NCI-H2107 (cell line): ENCODE measurements at places on chromosomes 7 and 10.

GRCh38 chr10:103168438-103168837 lies 24.6 kb downstream of the NT5C2 start:
- no peak for DNase-seq

GRCh38 chr10:50392426-50392825 lies 141.1 kb upstream of the ASAH2 start:
- no peak for DNase-seq

DNA sequence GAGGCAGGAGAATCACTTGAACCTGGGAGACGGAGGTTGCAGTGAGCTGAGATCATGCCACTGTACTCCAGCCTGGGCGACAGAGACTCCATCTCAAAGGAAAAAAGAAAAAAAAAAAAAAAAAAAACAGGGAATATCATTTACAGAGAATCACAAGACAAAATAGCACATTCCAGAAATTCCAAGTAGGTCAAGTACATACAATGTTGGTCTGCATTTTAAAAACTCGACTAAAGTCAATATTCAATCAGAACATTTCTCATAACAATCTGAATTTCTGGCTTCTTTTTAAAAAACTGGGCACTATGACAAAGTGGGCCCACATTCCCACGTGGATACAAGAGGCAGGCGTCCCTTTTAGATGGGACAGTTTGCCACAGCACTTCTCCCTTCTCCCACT lies 12.8 kb downstream of the ZC3HAV1L start:
- DNase-seq, result no peak

DNA sequence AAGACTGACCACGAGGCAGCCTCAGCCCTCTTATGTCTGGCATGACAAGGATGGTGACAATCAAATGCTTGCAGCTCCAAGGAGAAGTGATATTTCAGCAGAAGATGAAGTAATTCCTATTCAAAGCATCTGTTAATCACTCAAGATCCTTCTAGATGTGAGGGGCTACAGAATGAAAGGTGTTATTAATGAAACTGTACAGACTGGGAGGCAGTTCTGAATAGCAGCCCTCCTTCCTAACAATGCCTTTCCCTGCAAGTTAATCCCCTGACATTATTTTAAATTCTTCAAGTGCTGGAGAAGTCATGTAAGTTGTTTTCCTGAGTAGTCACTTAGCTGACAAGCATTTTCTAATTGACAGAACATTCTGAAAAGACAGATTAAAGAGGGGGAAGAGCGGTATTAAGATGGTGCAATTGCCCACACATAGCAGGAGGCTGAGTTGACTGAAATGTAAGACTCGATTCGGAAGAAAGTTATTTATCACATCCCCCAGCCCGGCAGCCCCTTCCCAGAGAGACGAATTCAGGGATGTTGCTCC lies 300.8 kb downstream of the GRID1 start:
- DNase-seq, result no peak

- DNase-seq, result no peak
Measured at GRCh38 chr10:115432188-115432819, 339.1 kb downstream of the ATRNL1 start.
